ENCODE measurements at places on chromosomes 1 and 21.

DNA sequence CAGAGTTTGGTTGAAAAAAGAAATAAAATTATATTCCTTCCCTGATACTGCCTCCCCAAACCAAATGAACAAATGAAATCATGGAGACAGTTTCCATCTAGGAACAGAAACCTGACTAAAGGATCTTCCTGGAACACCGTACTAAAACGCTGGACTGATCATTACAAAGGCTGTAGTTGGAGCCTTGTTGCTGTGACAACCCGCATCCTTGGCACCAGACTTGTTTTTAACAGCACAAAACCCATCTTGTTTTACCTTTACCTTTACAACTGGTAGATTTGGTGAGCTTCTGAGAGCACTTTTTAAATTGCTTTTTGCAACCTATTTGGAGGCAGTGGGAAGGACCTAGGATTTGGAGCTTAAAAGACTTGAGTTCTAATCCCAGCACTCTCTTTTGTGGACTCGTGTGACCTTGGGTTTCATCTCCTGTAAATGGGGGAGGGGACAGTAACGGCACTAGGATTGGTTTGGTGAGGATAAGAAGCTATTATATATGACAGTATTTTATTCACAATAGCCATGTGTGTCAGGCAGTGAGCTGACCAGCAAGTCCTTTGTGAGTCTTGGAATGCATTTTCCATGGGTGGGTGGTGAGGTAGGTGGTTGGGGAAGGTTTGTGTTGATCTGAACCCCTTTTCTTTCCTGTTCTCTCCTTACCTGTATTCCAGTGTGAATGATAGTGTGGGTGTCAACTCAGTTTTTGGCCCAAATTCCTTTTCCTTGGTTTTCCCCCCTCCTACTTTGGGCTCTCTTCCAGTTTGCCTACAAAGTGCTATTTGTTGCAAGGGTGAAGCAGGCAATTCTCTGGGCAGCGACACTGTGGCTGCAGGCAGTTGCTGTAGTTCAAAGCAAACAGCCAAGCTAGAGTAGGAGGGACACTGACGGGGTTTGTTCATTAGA is 12.6 kb downstream of the LRRC8D start:
- DNase-seq: no peak

DNA sequence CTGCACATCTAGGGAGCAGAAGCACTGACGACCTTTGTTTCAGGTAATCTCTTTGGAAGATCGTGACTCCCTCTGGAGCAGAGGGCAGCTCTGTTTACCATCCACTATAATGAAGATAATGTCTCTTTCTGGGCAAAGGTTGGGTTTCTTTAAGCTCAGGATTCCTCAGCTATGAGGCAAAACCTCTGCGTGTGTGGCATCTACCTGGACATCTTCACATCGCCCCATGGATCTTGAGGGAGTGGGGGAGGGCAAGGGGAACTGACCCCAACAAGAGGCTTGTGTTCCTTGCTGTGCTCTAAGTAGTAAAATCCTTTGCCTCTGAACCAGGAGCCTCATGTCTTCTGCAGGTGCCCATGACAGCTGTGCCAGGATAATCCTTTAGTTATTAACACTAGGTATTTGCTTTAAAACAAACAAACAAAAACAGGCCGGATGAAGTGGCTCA is 19.6 kb downstream of the SPATA45 start:
- no peak for DNase-seq

DNA sequence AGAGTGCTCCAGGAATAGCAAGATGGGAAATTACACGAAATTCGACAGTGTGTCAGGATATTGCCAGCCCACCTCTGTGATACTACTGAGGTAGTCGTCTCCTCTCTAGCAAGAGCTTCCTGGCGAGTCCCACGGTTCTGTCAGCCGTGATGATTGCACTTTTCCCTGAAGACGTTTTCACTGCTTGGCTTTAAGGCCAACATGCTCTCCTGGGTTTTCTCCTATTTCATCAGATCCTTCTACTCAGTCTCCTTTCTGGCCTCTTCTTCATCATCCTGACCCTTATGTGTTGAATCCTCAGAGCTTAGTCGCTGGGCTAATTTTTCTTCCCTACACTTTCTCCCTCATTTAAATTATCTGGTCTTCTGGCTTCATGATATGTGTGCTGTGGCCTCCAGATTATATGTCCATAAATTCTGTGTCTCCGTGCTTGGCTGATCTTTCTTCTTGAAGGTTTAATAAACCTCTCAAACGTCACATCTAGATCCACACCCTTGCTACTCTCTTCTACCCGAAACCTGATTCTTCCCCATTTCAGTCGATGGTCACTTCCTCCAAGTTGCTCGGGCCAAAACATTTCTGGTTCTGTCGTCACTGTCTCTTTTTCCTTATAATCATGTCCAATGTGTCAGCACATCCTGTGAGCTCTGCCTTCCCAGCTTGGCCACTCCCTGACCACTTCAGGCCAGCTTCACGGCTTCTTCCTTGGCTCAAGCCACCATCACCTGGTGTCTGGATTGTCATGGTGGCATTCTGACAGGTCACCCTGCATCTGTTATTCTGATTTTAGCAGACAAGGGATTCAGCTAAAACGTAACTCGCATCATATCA is 12.2 kb downstream of the OR2B11 start:
- no peak for DNase-seq

DNA sequence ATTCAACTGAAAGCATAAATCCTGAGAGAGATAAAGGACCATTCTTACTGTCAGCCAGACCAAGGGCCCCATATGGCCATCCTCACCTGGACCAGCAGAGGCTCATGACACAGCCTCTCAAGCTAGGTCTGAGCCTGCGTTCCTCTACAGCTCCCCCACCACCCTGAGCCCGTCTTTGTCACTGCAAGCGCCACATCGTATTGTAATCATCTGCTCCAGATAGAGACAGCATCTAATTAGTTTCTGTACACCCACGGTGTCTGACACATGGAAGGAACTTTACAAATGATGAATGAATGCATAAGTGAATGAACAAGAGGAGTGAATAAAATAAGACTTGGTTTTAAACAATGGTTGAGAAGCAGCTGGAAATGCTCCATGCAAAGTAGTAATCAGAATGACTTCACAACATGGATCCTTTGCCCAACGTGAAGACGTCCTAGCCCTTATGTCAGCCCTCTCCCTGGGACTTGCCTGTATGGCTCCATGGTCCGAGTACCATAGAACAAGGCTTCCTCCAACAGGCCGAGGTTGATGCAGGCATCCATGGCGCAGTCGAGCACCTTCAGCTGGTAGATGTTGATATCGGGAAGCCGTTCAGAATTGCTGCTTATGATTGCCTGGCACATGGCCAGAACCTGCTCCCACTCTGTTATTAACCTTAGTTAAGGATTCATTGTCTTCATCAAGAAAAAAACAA is 648.9 kb downstream of the SMYD3 start:
- DNase-seq: no peak

DNA sequence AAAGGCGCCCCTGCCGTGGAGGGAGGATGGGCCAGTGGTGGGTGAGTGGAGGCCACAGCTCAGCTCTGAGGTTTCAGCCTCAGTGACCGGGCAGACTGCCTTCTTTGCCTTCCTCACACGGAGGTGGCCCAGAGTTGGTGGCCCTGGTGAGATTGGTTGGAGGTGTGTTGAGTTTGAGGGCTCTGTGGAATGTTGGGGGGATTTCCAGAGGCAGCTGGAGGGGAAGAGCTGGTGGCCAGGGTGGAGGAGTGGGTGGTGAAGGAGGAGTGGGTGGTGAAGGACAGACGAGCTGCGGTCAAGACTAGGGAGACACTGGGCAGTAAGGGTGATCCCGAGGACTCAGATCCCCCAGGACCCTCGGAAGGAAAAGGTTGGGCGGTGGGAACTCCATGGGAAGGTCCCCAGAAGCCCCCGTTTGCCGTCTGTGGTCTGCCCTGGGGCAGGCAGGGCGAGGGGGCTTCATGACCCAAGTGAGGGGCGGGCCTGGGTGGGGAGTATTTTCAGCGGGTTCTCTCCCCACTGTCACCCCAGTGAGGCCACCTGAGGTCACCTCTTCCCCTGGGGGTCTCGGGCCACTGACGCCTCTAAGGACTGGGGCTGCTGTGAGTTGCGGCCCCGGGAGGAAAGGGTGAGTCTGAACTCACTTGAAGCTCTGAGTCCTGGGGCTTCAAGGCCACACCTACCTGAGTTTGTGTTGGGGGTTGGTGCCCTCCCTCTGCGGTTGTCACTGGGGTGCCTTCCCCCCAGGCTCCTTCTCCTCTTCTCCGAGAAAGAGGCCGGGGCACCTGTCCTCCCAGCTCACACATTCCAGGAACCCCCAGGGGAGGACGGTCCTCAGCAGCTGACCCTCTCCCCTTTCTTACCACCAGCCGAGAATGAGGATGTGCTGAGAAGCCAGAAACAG is 22.7 kb upstream of the PIK3CD start:
- no peak for DNase-seq

GRCh38 chr21:26281506-26281905 is 110.9 kb upstream of the APP start:
- no peak for DNase-seq

GRCh38 chr1:91912266-91912665 is 26.3 kb upstream of the TGFBR3 start:
- DNase-seq: no peak

DNA sequence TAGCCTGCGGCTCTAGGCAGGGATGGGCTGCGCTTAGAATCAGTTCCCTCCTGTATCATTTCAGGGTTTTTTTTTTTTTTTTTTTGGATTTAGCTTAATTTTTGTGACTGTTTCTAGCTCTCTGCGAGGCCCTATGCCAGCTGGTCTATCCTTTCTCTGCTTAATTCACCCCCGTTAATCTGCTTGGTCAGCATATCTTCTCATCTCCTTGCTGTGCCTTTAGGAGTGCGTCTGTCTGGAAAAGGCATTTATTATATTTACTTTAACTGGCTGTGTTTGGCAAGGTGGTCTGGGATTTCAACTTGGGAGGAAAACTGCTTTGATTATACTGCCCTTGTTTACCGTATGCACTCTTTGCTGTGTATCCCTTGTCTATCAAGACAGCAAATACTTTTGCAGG is 184.8 kb upstream of the KIAA0040 start:
- no peak for DNase-seq

DNA sequence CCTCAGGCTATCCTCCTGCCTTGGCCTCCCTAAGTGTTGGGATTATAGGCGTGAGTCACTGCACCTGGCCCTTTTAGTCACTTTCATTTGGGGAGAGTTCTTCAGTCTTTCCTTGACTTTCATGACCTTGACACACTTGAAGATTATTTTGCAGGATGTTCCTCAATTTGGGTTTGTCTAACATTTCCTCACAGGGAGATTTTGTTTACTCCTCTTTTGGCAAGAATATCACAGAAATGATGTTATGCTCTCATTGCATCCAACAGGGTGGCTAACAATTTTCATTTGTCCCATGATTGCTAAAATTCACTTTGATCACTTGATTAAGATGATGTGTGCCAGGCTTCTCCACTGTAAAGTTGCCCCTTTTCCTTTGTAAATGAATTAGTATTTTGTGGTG is 164.0 kb downstream of the ADSS2 start:
- no peak for DNase-seq

- DNase-seq: peak; percentile 43
Observed at GRCh38 chr1:29249170-29249691, 12.9 kb downstream of the PTPRU start.

GRCh38 chr1:5977494-5978444 is 14.5 kb downstream of the NPHP4 start:
- DNase-seq: no peak

DNA sequence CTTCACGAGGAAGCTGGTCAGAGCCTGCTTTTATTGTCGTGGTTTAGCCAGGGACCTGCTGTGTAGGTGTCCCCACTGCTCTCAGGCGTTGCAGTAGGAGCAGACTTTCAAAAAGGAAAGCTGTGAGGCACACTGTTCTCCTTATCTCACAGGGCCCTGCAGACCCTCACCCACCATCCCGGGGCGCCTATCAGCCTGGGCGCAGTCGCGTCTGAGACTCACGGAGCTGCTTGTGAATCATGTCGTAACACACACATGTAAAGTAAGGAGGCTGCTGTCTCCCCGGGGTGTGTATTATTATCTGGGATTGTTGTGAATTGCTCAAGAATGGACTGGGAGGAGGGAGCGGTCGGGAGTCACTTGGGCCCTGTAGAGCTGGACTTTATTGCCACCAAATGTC is 17.4 kb downstream of the AJAP1 start:
- no peak for DNase-seq

DNA sequence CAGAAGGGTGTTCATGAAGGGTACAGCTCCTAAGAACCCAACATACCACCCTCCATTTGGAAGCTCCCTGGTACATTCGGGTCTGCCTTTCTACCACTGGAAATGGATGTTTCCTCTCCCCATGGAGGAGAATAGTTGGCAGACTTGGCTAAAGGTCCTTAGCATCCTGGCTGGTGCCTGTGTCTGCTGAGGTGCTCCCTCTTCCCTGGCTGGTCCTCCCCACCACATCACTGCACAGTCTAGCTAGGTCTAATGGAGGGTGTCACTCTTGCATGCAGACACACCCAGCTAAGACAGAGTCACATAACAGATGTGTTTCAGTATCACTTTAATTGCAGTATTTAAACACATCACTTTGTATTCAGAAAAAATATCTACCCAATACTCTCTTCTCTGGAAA is 24.7 kb downstream of the CD34 start:
- DNase-seq: no peak

GRCh38 chr1:109134423-109134822 is 20.5 kb downstream of the ELAPOR1 start:
- DNase-seq: no peak

- DNase-seq: no peak
Observed at GRCh38 chr1:37161171-37161570, 126.9 kb upstream of the GRIK3 start.

- no peak for DNase-seq
Observed at GRCh38 chr1:147409886-147410285, 131.4 kb upstream of the BCL9 start.

- no peak for DNase-seq
Observed at GRCh38 chr1:238281418-238281817, 390.7 kb upstream of the ZP4 start.

- peak; percentile 84 for DNase-seq
Observed at GRCh38 chr1:19240673-19241538, 10.4 kb downstream of the EMC1 start.

DNA sequence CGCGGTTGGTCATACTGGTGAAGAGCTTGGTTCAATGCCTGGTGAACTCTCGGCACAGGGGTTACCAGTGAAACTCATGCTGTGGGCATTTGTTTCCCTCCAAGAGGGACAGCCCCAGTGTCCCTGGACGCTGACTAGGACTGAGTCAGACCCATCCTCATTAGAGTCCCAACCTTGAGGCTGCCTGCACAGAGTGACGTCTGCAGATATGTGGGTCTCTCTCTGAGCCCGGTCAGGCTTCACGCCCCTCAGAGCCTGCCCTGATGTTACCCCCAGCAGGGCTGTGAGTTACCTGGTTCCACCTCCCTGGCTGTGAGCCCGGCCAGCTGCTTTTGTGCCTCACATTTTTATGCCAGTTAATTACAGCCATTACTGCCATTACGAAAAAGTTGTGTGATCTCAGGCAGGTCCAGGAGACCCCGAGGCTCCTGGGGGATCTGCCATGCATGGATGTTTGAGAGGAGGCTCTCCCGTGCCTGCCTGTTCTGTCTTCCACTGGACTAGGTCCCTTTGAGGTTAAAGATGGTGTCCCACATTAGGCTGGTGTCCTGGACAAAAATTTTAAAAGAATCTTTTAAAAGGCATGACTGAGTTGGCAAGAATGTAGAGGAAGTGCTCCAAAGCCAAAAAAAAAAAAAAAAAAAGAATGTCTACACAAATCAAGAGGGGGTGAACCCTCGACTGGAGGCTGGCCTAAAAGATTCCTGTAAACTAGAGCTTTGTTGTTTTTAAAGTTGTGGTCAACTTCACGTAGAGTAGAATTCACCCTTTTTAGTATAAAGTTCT is 36.6 kb upstream of the PADI1 start:
- DNase-seq: peak; percentile 56

Measured in fibroblast of pulmonary artery (primary cell).